Stimulated activated CD4-positive, alpha-beta T cell treated with anti-CD3 and anti-CD28 coated beads, Interleukin-2, amount 100 ng/mL, for 24 hours (primary cell): ENCODE measurements at places on chromosomes 12 and 14.

DNA sequence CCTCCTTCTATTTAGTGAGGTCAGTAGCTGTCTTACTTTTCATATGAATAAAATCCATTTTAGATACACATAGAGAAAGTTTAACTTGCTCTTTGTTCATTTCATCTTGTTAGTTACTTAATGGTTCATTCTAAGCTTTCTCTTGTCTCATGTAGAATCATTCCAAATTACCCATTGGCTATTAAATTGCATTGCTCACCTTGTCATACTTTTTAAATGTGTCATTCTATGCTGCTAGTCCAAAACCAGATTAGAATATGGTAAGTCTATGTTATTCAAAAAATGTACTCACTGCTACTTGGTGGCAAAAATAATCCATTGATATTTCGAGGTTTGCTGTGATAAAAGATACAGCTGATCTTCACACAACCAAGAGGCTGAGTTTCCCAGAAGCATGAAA, 3.0 kb downstream of the C12orf50 start:
- no peak for DNase-seq

GRCh38 chr12:10960211-10960610, 21.1 kb upstream of the TAS2R14 start:
- no peak for DNase-seq

DNA sequence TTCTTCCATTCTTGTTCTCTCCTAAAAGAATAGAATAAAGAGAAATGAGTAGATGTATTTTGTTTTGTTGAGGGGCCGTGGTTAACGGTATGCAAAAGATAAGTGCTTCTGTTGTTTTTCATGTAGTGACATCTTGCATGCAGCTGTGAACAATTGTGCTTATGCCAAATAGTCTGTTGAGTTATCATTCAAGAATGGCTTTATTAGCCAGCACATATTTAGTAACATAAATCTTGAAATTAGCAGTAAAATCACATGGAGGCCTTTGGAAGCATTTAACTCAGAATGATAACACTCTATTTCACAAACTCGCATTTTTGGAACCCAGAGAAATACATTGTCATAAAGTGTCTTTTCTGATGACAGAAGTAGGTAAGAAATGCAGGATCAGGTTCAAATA, 1772.0 kb upstream of the FLRT2 start:
- DNase-seq = no peak

DNA sequence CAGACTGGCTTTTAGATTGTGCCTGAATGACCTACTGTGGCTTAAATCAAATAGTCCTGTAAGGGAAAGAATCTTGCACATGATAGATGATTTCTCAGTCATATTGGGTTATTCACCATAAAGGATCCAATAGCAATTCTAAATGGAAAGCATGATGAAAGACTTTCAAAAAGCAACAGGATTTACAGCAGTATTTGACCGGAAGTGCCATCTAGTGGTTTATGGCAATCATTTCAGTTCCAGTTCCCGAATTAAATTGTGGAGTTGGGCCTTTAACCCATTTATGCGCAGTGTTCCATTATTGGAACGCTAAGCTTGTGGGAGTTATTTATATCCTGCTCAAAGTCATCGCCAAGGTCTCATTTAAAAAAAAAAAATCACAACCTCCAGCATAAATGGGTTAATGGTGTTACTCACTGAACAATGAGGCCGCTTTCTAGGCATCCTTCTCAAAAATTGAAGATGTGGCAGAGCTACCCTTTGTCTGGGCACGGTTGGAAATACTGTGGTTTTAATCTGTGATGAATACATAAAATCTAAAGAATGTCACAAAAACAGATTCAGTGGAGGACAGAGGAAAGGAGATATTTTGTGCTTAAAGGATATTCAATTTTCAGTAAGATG, 60.8 kb upstream of the REP15 start:
- no peak for DNase-seq

DNA sequence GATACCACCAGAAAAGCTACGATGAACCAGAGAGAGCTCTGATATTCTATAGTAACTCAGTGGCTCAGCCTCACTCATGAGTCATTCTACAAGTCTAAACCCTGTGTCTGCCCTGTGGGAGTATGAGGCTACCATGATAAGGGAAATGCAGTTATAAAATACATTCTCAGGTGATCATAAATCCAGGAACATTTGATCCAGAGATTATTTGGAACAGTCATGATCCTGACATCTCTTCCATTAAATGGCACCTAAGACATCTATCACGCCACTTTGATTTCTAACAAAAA, 202.6 kb upstream of the RASSF8 start:
- no peak for DNase-seq

DNA sequence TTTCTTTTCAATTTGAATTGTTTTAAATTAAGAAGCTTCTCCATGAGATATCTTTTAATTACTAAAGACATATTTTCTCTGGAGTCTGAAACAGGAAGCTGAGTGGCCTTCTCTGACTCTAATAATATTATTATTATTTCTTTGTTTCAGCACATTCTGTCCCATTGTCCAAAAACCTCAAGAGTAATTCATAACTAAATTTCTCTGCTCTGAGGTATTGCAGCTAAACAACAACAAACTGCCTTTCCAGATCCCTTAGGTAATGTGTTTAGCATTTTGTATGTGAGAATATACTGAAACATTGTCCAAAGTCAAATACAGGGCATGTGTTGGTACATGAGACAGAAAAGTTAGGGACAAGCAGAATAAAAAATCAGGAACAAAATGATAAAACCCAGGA, 199.0 kb upstream of the FAR2 start:
- no peak for DNase-seq
